Bone marrow (tissue), 2 donors: ENCODE measurements at places on chromosomes 3 and 15.

DNA sequence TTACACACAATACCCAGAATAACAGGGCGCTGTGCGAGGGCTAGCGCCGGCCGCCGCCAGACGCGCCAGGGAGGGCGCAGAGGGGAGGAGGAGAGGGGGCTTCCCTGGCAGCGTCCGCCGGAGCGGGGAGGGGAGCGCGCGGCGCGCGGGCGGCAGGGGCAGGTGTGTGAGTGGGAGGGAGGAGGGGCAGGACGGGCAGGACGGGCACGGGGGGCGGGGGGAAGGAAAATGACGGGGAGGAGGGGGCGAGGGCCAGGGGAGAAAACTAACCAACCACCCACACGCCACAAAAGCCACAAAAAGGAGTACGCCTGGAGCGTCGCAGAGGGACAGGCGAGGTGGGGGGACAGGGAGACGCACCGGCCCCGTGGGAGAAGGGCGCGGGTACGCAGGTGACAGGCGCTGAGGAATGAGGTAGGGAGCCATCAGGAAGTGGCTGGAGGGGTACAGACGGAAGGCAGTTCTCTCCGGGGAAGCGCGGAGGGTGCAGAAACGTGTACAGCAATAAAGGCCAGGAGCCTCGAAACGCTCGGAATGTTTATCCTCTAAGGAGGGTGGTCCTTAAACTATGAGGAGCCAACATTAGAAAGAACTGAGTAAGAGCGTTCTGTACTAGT lies 610 bp upstream of the SATB1 start:
- peak; percentile 75 for DNase-seq

DNA sequence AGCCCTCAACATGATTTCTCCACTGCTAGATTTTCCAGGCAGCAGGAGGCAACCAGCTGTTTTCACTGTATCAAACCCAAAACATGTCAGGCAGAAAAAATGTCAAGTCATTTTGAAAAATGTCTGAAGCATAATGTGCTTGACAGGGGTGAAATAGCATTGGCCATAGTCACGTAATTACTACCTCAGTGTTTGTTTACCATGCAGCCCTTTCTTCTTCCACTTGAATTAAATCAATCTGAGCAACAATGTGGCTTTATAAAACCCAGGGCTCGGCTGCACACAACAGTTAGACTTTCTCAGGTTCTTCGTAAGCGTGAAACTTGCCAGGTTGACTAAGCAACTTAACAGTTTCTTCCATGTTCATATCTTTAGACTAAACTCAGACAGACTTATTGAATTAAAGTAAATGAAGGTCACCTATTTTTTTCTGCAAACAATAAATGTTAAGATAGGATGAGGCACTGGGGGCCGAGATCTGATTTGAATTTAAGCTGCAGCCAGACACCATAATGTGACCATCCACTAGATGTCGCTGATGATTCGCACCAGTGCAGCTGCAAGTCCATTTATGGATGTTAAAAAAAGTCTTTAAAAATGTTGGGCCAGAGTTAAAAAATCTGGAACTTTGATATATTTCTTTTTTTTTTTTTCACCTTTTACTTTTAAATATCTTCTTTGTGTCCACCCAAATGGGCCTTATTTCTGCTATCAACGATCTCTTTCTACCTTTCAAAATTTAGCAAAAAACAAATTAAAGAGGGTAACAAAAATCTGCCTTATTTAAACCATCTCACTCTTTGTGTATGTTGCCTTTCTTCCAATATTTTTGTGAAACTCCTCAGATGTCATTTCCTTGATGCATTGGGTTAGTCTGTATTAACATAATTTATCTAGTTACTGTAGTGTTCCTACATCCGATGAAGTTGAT lies 305.9 kb downstream of the CACNA2D3 start:
- DNase-seq = no peak

- peak; percentile 21 for DNase-seq
Measured at GRCh38 chr3:101879623-101880284, 30.4 kb downstream of the NFKBIZ start.

GRCh38 chr3:20648294-20648693 lies 462.3 kb upstream of the SGO1 start:
- DNase-seq = no peak

- peak; percentile 76 for DNase-seq
Measured at GRCh38 chr15:43776718-43777266, at the start of gene ELL3. ELL3 (minus strand) TSS chr15:43776966; CDS start chr15:43776901, 65 bp downstream.

DNA sequence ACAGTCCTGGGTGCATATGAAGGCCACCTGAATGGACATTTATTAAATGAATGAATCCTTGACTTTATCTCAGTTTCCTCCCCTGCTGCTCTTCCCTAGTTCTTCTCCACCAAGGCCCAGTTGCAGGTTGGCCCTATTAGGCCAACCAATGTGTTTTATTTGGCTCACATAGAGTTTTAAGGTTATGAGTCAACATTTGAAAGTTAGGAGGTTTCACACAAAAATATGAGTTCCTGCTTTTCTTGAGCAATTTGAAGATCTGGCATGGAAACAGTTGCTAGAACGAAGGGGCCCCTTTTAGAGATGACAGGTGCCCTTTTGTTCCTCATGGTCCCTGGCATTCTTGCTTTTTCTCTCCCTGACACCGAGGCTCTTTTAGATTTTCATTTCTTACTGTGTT lies 83.0 kb upstream of the PDZRN3 start:
- no peak for DNase-seq

DNA sequence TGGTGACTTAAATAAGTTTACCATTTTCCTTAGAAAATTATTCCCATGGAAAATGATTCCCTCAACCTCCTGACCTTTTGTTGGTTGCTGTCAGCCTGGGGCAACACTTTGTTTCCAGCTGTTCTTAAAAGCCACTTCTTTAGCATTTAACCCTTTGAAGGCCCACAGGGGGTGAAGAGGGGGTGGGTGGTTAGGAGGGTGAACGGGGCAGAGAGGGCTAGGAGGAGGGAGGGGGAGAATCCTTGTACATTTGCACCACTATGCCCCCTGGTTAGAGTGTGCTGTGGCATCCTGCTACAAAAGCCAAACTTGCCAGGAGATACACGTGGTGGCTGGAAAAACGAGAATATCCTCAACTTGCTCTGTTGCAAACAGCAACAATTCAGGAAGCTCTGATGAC lies 273.2 kb upstream of the RGMA start:
- no peak for DNase-seq

GRCh38 chr3:124413989-124414598 lies 316.2 kb upstream of the UMPS start:
- no peak for DNase-seq

DNA sequence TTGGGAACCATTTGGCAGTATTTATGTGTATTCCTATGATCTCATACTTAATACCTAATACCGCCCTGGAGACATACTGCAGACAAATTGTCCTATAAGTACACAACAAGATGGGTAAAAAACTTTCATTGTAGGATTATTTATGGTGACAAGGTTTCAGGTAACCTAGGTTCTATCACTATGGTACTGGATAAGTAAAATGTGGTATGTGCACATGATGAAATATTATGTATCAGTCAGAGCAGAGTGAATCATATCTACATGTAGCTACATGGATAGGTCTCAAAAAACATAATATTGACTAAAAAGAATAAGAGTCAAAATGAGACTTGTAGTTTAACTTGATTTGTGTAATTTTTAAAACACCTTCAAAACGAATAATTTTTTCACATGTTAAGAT lies 147.8 kb downstream of the LEKR1 start:
- no peak for DNase-seq

- no peak for DNase-seq
Measured at GRCh38 chr3:72519946-72520604, 328.2 kb downstream of the SHQ1 start.

DNA sequence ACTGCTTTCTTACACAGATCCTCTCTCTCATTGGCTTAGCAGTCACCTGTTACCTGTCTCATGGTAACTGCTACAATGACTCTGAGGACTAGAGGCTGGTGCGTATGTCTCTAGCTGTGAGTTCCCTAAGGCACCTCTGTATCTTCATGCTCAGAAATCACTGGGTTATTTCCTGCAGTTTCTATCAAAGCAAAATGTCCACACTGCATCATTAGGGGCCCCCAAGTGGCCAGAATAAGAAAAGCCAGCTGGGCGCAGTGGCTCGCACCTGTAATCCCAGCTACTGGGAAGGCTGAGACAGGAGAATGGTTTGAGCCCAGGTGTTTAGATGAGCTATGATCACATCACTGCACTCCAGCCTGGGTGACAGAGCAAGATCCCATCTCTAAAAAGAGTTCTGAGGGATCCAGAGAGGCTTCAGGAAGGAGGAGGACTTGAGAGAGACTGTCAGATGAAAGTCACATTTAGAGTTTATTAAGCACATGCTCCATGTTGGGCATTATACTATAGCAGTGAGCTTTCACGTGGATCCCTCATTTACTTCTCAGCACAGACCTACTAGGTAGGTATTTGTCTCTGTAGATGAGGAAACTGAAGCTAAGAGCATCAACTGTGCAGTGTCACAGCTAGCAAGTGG lies 2.3 kb upstream of the VPS18 start:
- peak; percentile 41 for DNase-seq

DNA sequence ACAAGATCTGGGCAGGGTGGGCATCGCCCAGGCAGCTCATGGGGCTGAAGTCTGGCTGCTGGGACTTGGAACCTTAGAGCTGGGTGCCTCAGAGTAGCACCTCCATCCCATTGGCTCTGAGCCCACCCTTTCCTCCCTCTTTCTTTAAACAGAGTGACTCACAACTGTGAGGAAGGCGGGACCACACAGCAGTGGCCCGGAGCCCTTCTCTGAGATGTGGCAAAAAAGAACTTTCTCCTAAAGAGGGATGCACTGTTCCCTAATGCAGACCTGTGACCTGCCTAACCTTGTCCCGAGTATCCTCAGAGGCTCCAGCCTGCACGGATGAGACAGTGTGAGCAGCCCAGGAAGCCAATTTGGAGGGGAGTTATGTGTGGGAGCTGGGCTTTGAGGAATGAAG lies 23.6 kb downstream of the PRR20G start:
- DNase-seq = no peak

- no peak for DNase-seq
Measured at GRCh38 chr3:188523291-188523690, 369.3 kb downstream of the LPP start.

GRCh38 chr3:138875754-138876664 lies 41.3 kb upstream of the PIK3CB start:
- peak; percentile 21 for DNase-seq

DNA sequence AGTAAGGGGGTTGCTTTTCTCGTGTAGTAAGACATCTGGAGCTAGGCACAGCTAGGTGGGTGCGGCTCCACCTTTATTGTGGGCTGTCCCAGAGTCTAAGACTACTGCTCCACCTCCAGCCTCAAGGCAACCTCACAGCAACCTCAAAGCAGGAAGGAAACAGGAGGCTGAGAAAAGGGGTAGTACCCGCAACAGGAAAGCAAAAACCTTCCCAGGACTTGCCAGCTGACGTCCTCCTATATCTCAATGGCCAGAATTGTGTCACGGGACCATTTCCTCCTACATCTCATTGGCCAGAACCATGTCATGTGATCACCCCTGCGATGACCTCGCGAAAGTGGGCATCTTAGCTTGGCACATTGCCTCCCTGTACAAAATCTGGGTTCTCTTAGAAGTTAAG lies 4.3 kb upstream of the GPR160 start:
- no peak for DNase-seq

GRCh38 chr15:77607111-77607893 lies 25.4 kb downstream of the LINGO1 start:
- no peak for DNase-seq

GRCh38 chr3:3902161-3902560 lies 102.9 kb downstream of the LRRN1 start:
- no peak for DNase-seq

- no peak for DNase-seq
Measured at GRCh38 chr15:66838671-66839239, 136.7 kb downstream of the SMAD6 start.

- no peak for DNase-seq
Measured at GRCh38 chr3:643376-643775, 446.8 kb downstream of the CHL1 start.

GRCh38 chr3:50617096-50617791 lies at the start of gene MAPKAPK3:
MAPKAPK3 (plus strand) TSS chr3:50617151; CDS start chr3:50617566, 415 bp downstream.
- no peak for DNase-seq

DNA sequence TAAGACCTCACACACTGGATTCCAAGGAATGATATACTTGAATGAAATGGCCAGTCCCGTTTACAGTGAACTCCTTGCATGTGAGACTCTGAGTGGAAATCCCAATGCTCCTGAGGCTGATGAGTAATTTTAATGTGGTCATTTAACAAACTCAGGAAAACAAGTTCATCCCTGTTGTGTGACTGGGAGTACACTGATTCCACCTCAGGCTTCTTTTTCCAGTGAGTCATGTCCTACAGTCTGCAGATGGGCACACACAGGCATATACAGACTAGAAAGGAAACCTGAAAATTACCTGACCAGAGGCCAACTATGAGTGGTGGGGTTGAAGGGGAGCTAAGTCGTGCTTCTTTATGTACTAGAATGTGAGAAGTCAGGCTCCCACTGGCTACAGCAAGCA lies 5.8 kb downstream of the SQOR start:
- no peak for DNase-seq

DNA sequence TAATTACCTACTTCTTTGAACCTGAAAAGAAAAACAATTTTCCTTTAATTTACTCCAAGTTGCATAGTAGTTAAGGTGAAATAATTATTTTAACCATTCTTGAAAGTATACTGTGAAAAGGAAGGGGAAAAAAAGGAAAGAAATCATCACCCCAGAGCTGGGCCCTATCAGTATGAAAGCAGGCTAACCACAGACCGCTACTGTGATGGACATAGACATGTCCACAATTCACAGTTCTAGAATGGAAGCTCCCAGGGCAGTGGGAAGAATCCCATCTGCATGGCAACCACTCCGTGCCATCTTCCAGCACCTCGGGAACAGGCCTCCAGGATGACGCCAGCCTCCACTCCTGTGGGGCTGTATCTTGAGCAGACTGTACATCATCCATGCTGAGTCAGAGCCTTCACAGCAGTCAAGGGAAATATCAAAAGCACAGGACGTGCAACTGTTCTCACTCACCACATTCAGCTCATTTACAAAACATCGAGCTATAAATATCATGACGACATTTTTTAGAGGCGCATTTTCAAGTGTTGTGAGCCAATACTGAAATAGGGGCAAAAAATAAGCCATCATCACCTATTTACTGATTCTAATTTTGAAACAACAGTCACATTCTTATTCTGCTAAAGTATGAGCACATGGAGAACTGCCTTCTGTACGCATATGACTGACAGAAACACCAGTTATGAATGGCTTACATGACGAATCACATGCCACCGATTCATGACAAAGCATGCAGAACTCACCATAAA lies 119.7 kb downstream of the SNRK start:
- DNase-seq = no peak

DNA sequence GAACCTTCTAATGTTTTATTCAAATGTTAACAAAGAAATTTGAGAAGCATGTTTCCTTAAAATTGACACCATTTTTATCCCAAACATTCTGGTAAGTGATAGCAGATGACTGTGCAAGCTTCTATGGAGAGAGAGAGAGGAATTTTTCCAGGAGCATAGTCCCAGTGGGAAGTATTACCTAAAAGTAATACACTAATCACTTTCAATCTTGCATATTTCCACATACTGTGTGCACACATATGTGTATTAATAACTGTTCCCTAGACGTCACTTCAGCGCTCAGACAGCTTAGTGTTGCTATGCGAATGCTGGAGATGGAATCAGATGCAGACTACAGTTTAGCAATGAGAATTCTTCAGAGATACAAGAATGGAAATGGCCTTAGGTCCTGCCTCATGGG lies 424.3 kb upstream of the TPRG1 start:
- DNase-seq = no peak
